ENCODE measurements at places on chromosomes 2 and 18.

DNA sequence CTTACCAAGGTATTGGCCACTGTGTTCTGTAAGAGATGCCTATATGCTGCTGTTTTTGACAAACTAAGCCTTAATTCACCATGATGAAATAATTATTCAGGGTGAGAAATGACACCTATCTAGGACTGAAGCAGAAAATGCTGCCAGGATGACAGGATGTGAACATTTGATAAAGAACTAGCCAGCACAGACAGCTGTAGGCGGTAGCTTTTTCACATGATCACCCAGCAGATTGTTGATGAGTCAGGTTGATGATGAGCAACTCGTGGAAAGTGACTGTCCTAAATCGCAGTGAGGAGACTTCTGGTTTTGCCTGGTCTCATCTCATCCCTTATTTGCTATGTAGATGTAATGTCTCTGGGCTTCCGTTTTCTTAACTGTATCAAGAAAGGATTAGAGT, 144.1 kb downstream of the PRPF40A start:
- no peak for DNase-seq

- DNase-seq: no peak
Observed at GRCh38 chr2:140998577-140998976, 1132.2 kb downstream of the LRP1B start.

- no peak for DNase-seq
Observed at GRCh38 chr18:13287372-13287771, 68.8 kb downstream of the LDLRAD4 start.

GRCh38 chr2:26982102-26982742, 11.8 kb downstream of the MAPRE3 start:
- no peak for DNase-seq

GRCh38 chr2:149616681-149617456, 29.3 kb upstream of the MMADHC start:
- no peak for DNase-seq

- DNase-seq: no peak
Observed at GRCh38 chr2:18540872-18541271, 19.6 kb downstream of the RDH14 start.

GRCh38 chr2:45942237-45942738, 290.8 kb downstream of the PRKCE start:
- no peak for DNase-seq

DNA sequence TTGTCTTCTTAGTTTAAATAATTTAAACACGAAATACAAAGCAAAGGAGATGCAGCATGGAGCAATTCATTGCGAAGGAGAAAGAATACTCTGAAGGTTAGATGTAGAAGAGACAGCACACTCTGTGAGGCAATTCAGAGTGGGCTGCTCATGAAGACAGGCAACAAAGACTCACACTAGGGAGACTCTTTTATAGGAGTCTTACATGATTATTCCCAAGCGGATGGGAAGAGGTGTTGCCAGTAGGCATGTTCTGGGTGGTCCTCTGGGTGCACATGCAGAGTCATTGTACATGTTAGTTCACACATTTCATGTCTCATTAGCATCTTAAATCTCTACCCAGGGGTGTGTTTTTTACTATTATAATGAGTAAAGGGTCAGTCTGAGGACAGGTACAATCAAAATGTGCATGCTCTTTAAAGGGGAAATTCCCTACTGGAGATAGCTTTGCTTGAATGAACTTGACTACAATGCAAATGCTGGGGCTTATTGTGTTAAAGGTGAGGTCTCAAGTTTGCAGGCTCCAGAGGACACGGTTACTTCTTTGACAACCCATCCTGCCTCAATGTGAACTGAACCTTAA, 275.5 kb downstream of the CDH19 start:
- DNase-seq: no peak

- DNase-seq: no peak
Observed at GRCh38 chr18:24491927-24492834, 31.7 kb downstream of the HRH4 start.

- no peak for DNase-seq
Observed at GRCh38 chr2:43946685-43947084, 49.1 kb downstream of the LRPPRC start.

- DNase-seq: no peak
Observed at GRCh38 chr18:73777356-73778031, 370.1 kb downstream of the FBXO15 start.

DNA sequence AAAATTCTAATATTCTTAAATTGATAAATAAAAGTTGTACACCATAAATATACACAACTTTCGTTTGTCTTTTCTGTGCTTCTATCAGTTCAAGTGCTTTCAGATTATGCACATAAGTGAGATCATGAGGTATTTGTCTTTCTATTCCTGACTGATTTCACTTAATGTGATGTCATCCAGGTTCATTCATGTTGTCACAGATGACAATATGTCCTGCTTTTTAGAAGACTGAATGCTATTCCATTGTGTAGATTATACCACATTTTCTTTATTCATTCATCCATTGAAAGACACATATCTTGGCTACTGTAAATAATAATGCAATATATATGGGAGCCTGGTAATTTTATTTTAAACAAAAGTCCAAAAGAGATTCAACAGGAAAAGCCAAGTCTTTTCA, 190.1 kb upstream of the ERBB4 start:
- DNase-seq: no peak

DNA sequence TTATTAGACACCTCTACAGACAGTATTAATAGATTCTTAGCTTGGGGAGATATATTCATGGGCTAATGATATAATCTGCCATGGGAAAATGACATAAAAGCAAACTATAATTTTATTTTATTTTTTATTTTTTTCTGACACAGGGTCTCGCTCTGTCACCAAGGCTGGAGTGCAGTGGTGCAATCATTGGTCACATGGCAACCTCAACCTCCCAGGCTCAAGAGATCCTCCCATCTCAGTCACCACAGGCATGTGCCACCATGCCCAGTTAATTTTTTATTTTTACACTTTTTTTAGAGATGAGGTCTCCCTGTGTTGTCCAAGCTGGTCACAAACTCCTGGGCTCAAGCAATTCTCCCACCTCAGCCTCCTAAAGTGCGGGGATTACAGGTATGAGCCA, 39.3 kb downstream of the RTN4 start:
- DNase-seq: no peak

DNA sequence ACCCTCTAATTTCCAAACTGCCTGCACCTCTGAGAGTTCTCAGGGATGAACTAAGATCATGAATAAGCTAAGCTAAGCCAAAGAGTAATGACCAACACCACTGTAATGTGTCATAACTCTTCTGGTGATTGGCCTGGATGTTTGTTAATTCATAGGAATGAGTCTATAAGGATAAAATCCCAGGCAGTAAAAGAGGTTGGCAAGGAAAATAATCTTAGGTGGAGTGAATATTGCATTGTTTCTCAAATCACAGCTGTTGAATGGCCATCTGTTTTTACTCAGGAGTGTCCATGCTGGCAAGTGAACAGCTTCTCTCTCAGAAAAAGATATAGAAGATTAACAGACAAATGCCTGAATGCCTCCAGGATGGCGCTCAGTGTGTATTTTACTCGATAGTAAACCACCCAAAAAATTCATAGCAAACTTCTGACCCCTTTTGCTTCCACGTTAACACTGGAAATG, 60.8 kb upstream of the GLS start:
- DNase-seq: no peak

GRCh38 chr18:37521510-37522465, 43.8 kb downstream of the CELF4 start:
- DNase-seq: no peak

DNA sequence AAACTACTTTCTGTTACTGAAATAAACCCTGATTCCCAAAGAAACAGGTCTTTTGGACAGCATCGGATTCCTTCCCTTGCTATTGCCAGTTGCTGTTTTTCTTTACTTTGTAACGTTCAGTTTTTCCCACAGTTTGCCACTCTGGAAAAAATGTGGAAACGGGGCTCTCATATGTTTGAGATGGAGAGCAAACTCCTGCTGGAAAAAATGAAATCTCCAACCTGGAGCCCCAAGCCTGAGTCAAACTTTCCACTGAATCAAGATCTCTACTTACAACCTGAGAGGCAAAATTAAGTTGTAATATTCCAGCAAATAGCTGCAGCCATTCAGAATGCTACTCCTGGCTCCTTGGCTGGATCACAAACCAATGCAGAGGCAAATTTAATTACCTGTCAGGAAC, 270.7 kb downstream of the SRBD1 start:
- DNase-seq: no peak

Measured in cortex of kidney (tissue), 1 donor.